T1000 (cell line): ENCODE measurements at places on chromosomes 5 and 9.

DNA sequence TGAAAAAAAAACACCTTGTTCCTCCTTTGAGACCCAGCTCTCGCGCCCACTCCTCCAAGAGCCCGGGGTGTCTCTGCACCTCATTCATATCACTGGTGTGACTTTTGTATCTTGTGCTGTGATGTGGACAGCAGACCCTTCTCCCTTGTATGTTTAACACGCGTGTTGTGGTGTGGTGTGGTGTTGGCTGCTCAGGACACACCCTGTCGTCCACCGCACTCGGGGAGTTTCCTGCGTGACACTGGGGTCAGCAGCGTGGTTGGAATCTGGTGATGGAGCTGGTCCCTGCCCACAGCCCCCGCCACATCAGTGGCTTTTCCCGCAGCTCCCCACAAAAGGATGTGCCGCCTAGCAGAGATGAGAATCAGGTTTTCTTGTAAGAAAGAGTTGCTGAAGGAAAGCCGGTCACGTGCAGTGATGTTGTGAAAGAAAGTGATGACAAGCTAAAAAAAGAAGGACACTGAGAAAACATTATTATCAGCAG lies 61.5 kb downstream of the TENT4A start:
- no peak for DNase-seq

DNA sequence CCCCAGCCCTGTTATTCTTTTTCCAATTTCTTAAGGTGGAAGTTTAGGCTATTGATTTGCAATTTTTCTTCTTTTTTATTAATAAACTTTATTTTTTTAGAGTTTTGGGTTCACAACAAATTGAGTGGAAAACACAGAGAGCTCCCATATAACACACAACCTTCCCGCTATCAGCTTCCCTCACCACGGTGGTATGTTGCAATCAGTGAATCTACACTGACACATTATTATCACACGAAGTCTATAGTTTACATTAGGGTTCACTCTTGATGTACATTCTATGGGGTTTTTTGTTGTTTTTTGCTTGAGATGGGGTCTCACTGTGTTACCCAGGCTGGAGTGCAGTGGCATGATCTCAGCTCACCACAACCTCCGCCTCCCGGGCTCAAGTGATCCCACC lies 4.8 kb upstream of the NFX1 start:
- DNase-seq, result no peak

GRCh38 chr5:88656221-88656950 lies 226.6 kb downstream of the MEF2C start:
- no peak for DNase-seq

- no peak for DNase-seq
These were observed 466.1 kb downstream of the SPATA31D1 start for GRCh38 chr9:82454509-82455190.

- no peak for DNase-seq
These were observed 335.5 kb downstream of the FBXL7 start for GRCh38 chr5:15835514-15835913.

GRCh38 chr9:105313238-105313637 lies 68.8 kb downstream of the SLC44A1 start:
- DNase-seq, result no peak

GRCh38 chr9:108617676-108618075 lies 238.1 kb downstream of the ACTL7B start:
- no peak for DNase-seq

DNA sequence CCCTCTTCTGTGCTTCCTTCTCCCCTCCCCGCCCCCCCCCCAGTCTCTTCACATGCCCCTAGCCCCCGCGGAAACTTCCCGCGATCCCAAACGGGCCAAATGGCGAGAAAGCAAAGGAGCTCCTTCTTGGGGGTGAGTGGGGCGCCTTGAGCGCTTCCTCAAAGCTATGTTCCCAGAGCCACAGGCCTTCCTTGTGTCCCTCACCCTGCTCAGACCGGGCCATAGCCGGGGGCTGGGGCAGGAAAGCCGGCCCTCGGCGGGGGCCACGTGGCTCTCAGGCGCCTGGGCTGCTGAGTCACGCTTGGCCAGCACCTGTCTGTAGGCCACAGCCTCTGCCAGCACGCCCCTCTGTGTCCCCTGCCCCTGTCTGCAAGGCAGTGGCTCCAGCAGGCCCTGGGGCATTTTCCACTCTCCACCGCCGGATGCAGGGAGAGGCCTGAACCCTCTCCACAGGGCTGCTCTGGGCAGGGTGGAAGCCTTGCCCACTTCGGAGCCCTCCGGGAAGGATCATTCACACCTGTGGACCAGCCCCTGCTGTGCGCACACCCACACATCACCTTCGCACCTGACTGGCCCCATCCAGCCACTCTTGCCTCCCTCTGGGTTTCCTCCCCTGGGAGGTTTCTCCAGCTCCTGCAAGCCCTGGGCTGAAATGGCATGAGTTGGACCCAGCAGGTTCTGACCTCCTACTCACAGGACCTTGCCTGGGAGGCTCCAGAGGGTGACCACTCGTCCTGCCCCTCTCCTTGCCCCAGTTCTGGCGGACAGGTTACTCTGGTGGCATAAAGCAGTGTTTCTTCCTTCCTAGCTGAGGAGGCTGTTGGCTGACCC lies 1.2 kb upstream of the SQSTM1 start:
- peak; percentile 51 for DNase-seq

- no peak for DNase-seq
These were observed 52.5 kb upstream of the CDKN2AIPNL start for GRCh38 chr5:134463991-134464760.

- DNase-seq, result no peak
These were observed 107.7 kb downstream of the PDE4D start for GRCh38 chr5:59785676-59786333.

DNA sequence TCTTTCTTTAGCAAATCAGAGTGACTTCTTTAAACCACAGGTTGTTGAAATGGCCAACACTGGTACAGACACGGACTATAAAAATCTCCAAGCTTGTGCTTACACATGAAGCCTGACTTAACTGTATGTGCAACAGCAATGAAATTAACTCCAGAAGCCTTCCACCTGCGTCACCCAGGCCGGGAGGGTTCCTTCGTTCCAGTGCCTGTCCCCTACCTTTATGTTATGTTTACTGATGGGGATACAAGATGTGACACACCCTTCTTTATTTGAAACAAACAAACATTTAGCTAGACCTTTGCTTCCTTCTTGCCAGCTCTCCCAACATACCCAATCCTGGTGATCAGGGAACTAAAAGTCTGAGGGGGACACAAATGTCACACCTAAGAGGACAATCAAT lies 66.0 kb downstream of the GOLPH3 start:
- no peak for DNase-seq

DNA sequence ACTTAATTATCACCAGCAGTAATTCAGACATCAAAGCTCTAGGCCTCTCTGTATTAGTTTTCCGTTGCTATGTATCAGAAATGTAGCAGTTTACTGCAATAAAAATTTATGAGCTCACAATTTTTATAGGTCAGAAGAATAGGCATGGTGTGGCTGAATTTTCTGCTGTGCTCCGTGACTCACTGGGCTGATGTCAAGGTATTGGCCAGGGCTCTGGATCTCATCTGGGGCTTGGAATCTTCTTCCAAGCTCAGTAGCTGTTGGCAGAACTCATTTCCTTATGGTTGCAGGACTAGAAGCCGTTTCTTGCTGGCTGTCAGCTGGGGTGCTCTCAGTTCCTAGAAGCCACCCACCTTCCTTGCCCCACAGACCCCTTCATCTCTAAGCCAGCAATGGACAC lies 66.3 kb downstream of the PSAT1 start:
- peak; percentile 29 for DNase-seq

- no peak for DNase-seq
These were observed 172.4 kb downstream of the HINT1 start for GRCh38 chr5:130992621-130993020.

DNA sequence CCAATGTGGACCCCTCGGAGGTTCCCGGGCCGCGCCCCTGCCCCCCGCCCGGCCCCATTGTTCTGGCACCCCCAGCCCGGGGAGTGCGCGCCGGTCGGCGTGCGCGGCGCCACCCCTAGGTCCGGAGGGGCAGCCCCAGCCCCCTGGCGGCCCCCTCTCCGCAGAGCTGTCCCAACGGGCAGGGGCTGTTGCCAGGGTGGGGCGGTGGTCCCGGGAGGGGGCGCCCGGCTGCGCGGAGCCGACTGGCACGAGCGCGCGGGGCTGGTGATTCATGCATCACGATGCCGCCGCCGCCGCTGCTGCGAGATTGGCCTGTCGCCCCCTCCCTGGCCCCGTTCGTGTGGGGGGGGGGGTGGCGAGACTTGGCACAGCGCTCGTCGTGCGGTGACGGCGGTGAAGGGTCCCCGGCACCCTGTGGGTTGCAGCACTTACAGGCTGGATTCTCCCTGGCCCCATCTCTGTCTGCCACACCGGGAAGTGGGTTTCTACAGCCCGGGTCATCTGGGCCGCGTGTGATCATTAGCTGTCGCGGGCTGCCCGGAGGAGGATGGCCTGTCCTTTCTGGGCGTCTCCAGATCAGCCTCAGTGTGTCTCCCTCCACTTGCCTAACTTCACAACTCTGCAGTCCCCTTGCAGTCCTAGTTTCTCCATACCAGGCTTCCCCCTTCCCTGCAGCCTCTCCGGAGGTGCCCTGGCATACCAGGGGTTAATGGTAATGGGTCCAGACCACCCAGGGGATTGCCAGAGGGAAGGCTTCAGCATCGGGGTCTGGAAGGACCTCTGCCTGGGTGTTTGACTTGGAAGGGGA lies 858 bp downstream of the NCS1 start:
- no peak for DNase-seq

DNA sequence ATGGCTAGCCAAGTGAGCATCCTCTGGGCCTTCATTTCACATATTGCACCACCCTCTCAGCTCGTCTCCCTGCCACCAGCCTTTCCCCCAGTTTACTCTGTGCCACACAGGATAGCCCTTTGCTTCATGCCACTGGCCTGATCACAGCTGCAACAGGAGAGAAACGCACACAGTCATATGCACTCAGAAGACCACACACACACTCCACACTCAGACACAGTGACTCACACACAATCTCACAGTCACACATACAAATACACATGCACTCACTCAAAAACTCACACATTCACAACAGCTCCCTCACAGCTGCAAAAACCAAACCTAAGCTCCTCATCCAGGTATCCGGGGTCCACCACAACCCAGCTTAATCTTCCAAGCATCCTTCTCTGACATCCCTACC lies 38.7 kb downstream of the TTC39B start:
- no peak for DNase-seq

DNA sequence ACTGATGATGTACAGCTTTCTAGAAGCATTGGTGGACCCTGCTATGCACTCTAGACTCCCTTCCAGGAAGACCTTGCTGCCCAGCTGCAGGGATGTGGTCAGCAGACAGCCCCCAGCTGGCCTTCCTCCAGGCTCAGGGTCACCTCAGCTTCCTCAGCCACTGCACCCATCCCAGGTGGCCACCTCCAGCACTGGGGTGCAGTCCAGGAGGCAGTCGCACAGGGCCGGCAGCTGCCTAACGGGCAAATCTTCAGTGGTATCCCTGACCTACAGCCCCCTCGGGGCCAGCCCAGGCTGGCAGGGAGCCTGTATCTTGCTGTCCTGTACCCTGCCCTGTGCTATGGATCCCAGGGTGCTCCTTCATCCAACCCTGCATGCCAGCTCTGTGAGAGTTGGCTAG lies 81.8 kb downstream of the GADD45G start:
- DNase-seq, result no peak

GRCh38 chr5:160166069-160166972 lies 47.1 kb upstream of the PWWP2A start:
- no peak for DNase-seq

GRCh38 chr5:85278193-85278592 lies 893.5 kb upstream of the EDIL3 start:
- no peak for DNase-seq

- DNase-seq, result no peak
These were observed 111.1 kb downstream of the RGS3 start for GRCh38 chr9:113574441-113575262.

GRCh38 chr9:16516891-16517290 lies 353.6 kb downstream of the BNC2 start:
- DNase-seq, result no peak

DNA sequence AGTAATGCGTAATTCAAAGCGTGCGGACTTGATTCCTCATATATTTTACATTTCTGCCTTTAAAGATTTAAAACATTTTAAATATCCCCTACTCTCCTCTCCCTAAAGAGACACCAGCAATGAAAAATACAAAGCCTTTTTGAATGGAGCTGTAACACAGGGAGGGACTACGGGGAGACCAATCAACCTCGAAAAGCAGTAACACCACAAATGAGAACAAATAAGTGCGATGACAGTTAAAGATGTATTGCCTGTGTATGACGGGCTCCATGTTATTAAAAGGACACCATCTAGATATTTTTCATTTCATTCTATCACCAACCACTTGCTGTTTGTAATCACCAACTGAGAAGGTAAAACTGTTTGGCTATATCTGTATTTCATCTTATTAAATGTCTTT lies 230.3 kb upstream of the TBCA start:
- DNase-seq, result no peak

DNA sequence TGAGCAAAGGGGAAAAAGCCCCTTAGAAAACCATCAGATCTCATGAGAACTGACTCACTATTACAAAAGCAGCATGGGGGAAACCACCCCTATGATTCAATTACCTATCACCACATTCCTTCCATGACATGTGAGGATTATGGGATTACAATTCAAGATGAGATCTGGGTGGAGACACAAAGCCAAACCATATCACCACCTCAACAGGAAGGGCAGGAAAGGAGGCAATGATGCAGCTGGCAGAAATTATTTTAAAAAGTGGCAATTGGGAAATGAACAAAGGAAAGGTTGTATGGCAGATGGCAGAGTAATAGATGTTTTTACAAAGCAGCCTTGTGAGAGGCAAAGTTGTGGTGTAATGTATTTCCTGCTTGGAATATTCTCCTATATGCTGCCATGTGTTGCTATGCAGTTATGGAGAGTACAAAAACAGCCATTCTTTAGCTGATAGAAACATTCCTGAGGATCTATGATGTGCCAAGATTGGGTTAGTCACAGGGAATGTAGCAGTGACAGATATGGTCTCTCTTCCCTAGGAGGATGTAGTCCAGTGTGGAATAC lies 138.8 kb downstream of the SMC2 start:
- no peak for DNase-seq

DNA sequence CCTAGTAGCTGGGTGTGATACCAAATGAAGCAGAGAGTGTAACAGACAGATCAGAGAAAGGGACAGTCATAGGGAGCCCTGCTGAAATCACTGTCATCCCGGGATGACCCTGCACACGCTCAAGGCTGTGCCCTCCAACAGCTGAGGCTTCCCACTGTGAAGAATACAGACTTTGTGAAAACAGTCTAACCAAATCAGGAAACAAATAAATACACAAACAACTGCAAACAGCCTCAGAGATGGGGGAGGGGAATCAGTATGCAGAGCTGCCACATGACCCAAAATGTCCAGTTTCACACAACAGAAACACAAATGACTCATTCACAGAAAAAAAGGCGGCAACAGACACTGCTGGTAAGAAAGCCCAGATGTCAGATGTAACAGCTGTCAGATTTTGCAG lies 101.9 kb downstream of the ADAMTS2 start:
- no peak for DNase-seq

- DNase-seq, result no peak
These were observed 146.0 kb downstream of the FRMD3 start for GRCh38 chr9:83392228-83392627.

GRCh38 chr5:148924817-148925216 lies 98.4 kb downstream of the ADRB2 start:
- no peak for DNase-seq
